Smooth muscle cell of the umbilical artery (primary cell): ENCODE measurements at places on chromosomes 11 and 22. TPM values are rescaled to one million over a fixed set of nuclear protein-coding genes. Genes with fewer than 3 reads are reported as not detected.

The FSHB gene
- total RNA-seq, result not detected in 2 replicates

The CLP1 gene
- 17.7 and 19.0 TPM in 2 replicates for total RNA-seq

The GAL3ST3 gene
- 0.23 TPM in 1 of 2 replicates, not detected in the other for total RNA-seq

The SCUBE1 gene
- total RNA-seq, result not detected in 2 replicates

The LRRC10B gene
- total RNA-seq, result 0.09 TPM in 1 of 2 replicates, not detected in the other

The PANX3 gene
- total RNA-seq, result not detected in 2 replicates

The FGF3 gene
- total RNA-seq, result not detected in 2 replicates

The SMTNL1 gene
- not detected in 2 replicates for total RNA-seq

The CRYBB3 gene
- not detected in 2 replicates for total RNA-seq

The CXCR5 gene
- total RNA-seq, result not detected in 2 replicates

The RELA gene
- 18.1 and 22.8 TPM in 2 replicates for total RNA-seq

The POTEH gene
- not detected in 2 replicates for total RNA-seq
